ENCODE measurements at places on chromosomes 12 and 14. TPM values are rescaled to one million over a fixed set of nuclear protein-coding genes. Genes with fewer than 3 reads are reported as not detected.

- no peak for DNase-seq
Observed at GRCh38 chr12:46933947-46934346, 108.2 kb upstream of the SLC38A4 start.

GRCh38 chr12:4311776-4312175, 9.2 kb upstream of the TIGAR start:
- no peak for DNase-seq

C1R gene
- 165 TPM for total RNA-seq

DNA sequence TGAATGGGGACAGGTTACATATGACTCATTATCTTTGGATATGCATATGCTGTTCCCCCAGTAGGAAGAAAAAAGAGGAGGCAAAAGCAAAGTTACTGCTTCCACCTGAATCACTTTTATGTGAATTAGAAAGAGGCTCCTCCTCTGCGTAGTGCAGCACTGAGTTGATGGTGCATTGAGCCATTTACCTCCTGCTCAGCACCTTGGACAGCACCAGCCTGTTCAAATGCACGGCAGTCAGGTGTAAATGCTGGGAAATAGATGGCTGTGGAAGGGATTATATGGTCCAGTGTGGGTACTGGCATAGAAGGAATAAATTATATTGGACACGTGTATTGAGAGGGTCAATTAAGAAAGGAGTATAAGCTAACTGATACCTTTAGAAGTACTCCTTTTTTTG, 541.9 kb upstream of the SEL1L start:
- DNase-seq = peak; percentile 41

DNA sequence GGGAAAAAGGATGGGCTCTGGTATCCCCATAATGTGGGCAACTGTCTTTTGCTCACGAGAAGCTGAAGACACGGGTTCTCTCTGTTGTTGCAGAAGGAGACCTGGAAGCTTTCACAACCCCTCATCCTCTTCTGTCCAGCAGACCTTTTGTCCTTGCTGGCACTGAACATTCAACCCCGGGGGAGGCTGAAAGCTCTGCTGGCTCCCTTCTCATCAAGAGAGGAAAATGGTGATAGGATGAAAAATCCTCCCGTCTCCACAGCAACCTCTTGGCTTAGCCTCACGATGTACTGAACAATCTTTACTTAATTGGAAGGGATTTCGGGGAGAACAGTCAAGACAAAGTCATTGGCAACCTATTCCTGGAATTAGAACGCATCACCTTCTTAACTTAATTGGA, 39.0 kb downstream of the ELK3 start:
- no peak for DNase-seq

GALNT16 gene
- total RNA-seq = 101 TPM

GRCh38 chr12:119940897-119941296, 48.1 kb upstream of the BICDL1 start:
- DNase-seq = no peak

DNA sequence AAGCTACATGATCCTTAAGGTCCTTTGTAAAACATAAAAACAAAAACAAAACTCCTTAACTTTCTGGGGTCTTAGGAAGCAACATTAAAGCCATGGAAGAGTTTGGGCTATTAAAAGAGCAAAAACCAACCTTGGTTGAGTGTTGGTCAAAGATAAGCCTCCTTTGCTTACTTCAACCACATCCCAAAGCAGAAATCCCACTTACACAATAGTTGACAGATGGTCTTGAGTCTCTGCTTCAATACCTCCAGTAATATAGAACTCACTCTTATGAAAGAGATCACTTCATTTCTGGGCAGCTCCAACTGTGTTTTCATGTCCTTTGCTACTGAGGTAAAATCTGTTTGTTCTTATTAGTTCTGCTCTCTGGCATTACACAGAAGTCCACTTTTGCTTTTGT, 125.8 kb downstream of the SLC38A4 start:
- DNase-seq = no peak

DNA sequence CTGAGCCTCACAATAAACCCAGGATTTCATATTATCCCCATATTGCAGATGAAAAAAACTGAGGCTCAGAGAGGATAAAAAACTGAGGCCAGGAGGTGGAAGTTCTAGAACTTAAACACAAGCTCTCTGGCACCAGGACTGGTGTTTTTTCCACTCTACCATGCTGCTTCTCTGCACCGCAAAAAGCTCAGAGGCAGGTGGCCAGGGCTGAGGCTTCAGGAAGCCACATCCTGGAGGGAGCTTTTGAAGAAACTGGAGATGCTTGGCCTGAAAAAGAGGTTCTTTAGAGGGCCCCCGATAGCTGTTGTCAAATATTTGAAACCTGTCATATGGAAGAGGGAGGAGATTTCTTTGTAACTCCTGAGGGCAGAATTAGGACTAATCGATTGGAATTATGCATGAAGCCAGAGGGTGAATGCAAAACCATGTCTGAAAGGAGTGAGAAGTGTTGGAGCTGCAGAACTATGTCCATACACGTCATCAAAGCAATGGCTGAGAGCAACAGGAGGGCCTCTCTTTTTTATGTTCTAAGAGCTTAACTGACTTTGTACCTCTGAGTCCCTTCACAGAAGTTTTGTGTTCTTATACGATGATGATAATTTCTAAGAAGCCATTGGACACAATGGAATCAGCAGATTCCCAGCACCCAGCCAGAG, 448.6 kb downstream of the FUT8 start:
- no peak for DNase-seq

KLHL33 gene
- 0.70 TPM for total RNA-seq

GOLGA3 gene
- total RNA-seq = 24.8 TPM

- DNase-seq = no peak
Observed at GRCh38 chr14:23521785-23522640, 29.6 kb downstream of the ZFHX2 start.

DNA sequence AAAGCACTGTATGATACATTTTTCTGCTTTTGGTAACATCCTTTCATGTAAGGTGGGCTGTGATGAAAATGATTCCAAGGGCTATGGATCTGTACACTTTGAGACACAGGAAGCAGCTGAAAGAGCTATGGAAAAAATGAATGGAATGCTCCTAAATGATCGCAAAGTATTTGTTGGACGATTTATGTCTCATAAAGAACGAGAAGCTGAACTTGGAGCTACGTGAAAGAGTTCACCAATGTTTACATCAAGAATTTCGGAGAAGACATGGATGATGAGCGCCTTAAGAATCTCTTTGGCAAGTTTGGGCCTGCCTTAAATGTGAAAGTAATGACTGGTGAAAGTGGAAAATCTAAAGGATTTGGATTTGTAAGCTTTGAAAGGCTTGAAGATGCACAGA, 22.1 kb upstream of the SRGAP1 start:
- no peak for DNase-seq

GRCh38 chr14:35420036-35420811, 15.7 kb upstream of the NFKBIA start:
- no peak for DNase-seq

CD27 gene
- total RNA-seq = 0.30 TPM

DNA sequence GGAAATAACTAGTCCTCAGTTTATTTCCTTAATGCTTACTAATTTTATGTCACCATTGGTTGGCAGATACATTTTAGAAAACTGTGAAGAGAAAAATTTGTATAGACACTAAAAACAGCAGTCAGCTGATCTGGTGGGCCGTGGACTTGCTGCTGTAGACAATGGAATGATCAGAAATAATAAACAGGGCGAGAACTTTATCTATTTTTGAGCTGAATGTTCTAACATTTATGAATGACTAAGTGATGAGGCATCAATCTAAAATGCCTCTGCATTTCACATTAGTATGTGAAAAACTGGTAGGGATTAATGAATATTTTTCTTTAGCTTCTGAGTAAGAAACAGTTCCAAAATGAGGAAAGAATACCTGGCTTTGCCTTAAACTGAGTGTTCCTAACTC, 24.8 kb upstream of the PKP2 start:
- DNase-seq = no peak

DNA sequence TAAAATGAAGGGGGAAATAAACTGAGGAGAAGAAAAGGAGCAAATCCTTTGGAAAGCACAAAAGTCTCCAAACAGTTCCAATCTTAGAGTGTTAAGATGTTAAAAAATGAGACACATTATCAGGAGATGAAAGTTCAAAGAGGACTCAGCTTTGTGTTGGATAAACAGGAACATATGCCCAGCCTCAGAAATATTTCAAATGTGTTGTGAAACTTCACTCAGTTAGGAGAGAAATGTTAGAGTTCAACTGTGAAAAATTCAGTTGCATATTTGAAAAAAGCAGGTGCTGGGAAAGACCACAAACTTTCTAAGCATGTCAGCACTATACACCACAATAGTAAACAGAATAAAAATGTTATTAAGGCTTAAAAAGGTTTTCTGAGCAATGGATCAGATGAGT, 136.8 kb upstream of the PRKD1 start:
- no peak for DNase-seq

GRCh38 chr12:48788854-48789775, at the start of gene ADCY6:
Gene ADCY6, minus strand, starts transcription at chr12:48789089. Its CDS starts 5,655 bp downstream, at chr12:48783434.
- DNase-seq = peak; percentile 87

DNA sequence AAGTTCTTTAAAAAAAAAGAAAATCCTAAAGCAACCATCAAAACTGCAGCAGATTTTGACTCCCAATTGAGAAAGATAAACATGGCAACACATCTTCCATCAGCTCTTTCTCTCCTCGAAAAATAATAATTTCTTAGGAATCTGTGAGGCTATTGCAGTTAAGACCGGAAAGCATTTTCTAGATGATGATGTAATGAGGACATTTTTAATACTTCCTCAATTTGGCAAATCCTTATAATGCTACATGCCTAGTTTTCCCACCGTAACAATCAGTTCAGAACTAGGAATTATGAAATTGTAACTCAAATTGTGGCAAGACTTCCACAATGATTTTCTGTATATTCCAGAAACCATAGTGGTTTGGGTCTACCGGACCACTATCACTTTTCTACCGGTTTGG, 180.9 kb upstream of the PDE3A start:
- DNase-seq = no peak

GRCh38 chr14:37650356-37651037, 55.1 kb downstream of the TTC6 start:
- no peak for DNase-seq

- DNase-seq = no peak
Observed at GRCh38 chr12:14782756-14783155, 20.5 kb downstream of the WBP11 start.

DNA sequence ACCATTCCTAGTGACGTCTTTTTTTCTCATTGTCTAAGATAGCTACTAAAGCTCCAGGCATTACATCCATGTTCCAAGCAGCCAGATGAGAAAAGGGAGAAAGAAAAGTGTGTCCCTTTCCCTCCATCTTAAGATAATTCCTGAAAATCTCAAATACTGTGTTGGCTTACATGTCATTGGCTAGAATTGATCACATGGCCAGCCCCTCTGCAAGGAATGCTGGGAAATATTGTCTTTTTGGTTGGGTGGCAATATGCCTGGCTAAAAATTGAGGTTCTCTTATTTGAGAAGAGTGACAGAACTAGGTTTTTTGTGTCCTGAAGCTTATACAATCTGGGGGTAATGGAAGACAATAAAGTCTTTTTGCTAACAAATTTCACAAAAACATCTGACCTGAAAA, 264.3 kb downstream of the RPAP3 start:
- DNase-seq = no peak

- DNase-seq = no peak
Observed at GRCh38 chr14:54852215-54852614, 50.4 kb downstream of the GCH1 start.

FSCB gene
- total RNA-seq = not detected

DNA sequence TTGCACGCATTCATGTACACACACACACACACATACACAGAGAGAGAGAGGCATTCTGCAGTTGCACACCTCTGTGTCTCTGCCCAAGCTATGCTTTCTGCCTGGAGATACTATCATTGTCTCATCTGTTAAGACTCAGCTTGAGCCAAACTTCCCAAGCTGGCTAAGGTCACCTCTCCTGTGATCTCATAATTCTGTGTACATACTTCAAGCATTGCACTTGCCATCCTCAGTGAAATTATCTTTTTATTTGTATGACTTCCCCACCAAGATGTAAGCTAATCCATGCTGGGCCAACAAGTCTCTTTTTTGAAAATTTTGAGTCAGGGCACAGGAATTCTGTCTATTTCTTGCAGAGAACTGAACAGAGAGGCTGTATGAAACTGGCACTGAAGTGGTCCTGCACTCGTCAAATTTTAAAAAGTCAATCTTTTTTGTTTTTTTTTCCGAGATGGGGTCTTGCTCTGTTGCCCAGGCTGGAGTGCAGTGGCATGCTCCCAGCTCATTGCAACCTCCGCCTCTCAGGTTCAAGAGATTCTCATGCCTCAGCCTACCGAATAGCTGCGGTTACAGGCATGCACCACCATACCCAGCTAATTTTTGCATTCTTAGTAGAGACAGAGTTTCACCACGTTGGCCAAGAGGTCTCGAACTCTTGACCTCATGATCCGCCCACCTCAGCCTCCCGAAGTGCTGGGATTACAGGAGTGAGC, 44.3 kb downstream of the TMTC1 start:
- no peak for DNase-seq

GRCh38 chr12:102399653-102400052, 80.7 kb downstream of the IGF1 start:
- no peak for DNase-seq

- DNase-seq = no peak
Observed at GRCh38 chr12:121413917-121414316, 14.0 kb downstream of the RNF34 start.

RIMBP2 gene
- total RNA-seq = not detected

GLT1D1 gene
- total RNA-seq = 0.30 TPM

FBLN5 gene
- 70.5 TPM for total RNA-seq

GRCh38 chr14:91118511-91119068, 4.7 kb downstream of the DGLUCY start:
- DNase-seq = no peak

GYS2 gene
- total RNA-seq = not detected

DNA sequence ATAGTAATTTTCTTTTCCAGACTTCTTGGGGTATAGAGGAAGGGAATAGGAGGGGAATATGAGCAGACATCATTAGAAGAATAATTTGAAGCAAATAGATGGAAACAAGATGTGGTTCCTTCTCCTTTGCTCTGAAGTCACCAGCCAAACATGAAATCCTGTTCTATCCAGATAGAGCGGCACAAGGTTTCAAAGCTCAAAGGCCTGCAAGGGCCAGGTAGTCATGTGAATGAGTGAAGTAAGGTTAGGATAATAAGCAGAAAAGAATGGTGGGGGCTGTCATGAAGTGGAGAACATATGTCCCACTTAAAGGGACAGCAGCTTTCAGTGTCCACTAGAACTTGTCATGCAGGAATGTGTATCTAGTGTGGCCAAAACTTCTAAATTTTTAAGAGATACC, 2.5 kb upstream of the IKZF4 start:
- DNase-seq = no peak

GRCh38 chr12:123937707-123938591, 34.7 kb downstream of the CCDC92 start:
- DNase-seq = no peak

- no peak for DNase-seq
Observed at GRCh38 chr12:107780298-107780697, 5.8 kb downstream of the ASCL4 start.

DNA sequence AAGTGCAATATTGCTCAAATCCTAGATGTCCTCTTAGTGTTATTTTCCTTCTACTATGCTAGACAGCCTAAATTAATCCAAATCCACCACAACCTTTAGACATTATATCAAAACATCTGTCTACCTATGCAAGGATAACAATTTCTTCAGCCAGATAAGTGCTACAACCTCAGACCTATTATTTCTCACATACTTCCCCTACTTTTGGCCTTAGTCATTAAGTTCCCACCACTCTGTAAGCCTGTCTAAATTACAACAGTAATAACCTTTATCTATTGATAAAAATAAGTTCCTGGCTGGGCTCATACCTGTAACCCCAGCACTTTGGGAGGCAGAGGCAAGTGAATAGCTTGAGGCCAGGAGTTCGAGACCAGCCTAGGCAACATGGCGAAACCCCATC, 74.0 kb downstream of the KIF21A start:
- DNase-seq = no peak

GRCh38 chr12:12786351-12786705, 869 bp downstream of the APOLD1 start:
- DNase-seq = no peak
